Activated naive CD4-positive, alpha-beta T cell treated with anti-CD3 and anti-CD28 coated beads, Interleukin-2, amount 10 ng/mL, durations not matched to agents 7 days and 5 days (primary cell): ENCODE measurements at places on chromosomes 5 and 9.
A peak's percentile ranks its signal among the peaks of the same experiment; 100 is the strongest.

- no peak for DNase-seq
Observed at GRCh38 chr5:142191776-142192175, 83.2 kb downstream of the NDFIP1 start.

GRCh38 chr5:60514152-60514551 is 185.8 kb downstream of the DEPDC1B start:
- no peak for DNase-seq

DNA sequence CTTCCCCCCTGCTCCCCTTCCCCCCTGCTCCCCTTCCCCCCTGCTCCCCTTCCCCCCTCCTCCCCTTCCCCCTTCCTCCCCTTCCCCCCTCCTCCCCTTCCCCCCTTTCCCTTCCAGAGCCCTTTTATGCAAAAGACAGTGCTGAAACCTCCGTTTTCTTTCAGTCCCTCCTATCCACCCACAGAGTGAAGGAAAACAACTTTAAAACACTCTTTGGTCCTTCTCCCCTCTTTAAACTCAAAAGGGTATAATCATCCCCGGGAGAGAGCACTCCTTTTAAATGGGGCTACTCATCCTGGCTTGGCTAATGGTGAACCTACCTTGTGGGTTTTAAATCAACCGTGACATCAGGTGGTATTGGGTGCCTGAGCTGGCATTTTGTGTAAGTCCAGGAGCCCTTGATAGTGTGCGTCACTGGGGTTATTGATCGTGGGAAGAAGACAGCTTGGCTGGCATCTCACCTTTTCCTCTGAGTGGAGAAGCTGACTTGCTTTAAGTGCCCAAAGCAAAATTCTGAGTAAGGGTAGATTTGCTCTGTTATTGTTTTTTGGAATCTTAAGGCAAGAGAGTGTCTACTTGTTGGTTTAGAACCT is 2.7 kb downstream of the LARP1 start:
- DNase-seq: peak; percentile 31

GRCh38 chr9:16579872-16580432 is 290.5 kb downstream of the BNC2 start:
- no peak for DNase-seq

DNA sequence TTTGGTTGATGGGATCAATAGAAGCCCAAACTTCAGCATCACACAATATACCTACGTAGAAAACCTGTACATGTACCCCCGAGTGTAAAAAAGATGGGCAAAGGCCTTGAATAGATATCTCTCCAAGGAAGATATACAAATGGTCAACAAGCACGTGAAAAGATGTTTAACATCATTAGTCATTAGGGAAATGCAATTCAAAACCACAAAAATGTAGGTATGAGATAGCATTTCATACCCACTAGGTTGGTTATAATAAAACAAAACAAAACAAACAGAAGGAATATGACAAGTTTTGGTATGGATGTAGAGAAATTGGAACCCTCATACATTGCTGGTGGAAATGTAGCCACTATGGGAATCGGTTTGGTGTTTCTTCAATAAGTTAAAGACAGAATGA is 33.1 kb upstream of the PPARGC1B start:
- no peak for DNase-seq

DNA sequence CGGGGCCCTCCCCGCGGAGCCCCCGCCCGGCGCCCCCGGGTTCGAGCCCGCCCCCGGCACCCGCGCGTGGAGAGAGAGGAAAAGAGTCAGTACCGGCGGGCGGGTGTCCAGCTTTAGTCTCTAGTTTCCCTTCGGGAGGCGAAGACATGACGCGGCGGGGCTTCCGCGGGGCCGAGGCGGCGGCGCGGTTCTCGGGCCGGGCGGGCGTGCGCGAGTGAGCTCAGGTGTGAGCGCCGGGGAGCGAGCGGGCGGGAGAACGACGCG is 181 bp downstream of the DAP start:
- no peak for DNase-seq

DNA sequence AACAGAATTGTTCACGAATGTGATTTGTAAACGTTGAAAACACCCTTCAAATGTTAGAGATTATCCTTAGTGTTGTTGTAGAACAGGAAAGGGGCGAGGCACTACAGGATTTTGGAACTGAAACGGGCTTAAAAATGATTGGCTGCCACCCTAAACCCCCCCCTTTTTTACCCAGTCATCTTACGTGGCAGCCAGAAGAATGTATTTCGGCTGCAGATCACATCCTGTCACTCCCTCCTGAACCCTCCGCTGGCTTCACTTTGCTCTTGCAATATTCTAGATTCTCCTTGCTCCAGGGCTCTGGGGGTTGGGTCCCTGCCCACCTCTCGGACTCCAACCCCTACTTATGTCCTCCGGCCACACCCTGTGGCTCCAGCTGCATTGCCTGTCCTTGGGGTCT is 13.9 kb upstream of the UNC5A start:
- DNase-seq: no peak

GRCh38 chr9:27800159-27800558 is 226.9 kb upstream of the C9orf72 start:
- no peak for DNase-seq

- no peak for DNase-seq
Observed at GRCh38 chr5:154945695-154946301, 4.9 kb downstream of the MRPL22 start.

- DNase-seq: no peak
Observed at GRCh38 chr5:429453-430188, 13.4 kb upstream of the EXOC3 start.

- no peak for DNase-seq
Observed at GRCh38 chr9:121985792-121986494, 107.2 kb downstream of the TTLL11 start.

DNA sequence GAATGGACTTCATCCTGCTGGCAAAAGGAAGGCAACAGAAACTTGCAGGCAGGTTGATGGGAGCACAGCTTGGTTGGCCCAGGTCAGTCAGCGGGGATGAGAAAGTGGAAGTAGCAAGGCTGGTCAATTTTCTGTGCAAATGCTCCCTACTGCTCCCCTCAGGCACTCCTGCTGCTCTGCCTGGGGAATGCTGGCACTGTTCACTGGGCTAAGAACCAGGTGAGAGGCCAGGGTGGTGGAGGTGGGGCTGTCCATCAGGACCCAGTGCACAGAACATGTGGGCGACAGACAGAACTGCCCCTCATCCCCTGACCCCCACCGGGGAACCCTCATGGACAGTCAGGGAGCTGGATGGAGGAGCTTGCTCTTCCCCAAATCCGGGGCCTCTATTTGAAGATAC is 593.1 kb downstream of the IRX1 start:
- no peak for DNase-seq

GRCh38 chr9:77562019-77562748 is 85.9 kb downstream of the GNA14 start:
- DNase-seq: no peak

DNA sequence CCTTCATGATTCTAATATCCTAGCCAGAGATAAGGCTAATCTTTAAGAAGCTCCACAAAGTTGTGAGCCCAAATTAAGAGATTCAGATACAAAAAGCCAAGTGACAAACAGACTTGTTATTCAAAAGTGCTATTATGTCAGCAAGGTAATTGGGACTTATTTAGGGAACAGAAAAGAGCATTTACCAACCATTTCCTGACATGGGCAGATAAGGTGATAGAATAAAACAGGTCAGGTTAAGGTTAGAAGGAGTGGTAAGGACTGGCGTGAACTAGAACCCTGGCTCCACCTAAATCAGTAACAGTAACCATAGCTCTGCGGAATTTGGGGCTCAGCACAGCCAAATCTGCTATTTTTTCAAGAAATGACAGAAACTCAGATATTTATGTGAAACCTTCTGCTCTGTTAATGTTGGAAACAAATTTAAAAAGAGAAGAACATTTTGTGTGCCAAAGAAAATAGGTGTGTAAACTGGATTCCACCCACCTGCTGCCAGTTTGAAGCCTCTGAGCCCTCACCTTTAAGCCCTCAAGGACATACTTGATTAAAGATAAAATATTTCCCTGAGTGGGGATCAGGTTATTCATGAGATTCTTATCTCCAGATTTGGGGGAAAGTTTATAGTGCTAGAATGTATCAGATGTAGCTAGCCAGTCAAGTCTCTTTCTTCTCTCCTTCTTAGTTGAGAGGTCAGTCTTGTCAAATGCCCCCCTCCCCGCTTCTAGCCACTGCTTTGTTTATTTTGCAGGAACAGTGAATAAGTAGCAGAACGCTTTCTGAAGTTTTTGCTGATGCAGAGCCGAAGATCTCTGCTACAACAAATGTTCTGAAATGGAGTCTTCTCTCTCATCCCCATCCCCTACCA is 10.2 kb upstream of the ERMP1 start:
- DNase-seq: no peak

DNA sequence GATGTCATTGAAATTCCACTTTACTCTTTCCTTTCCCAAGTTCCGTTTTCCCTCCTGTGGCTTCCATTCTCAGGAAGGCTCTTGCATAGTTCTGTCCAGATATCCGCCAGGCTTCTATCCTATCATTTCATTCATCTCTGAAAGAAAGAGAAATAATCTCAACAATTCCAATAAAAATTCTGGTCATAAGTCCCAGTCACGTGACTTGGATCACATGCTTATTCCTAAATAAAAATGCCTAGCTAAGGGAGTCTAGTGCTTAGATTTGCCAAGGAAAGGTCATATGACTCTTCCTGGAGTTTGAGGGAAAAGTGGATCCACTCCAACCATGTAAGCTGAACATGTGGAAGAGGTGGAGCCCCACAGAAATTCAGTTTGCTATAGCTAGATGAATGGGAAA is 146.0 kb upstream of the PPP1R2B start:
- no peak for DNase-seq

GRCh38 chr5:159032656-159033350 is 66.9 kb downstream of the EBF1 start:
- DNase-seq: no peak

GRCh38 chr5:45017568-45017967 is 208.8 kb downstream of the MRPS30 start:
- no peak for DNase-seq

GRCh38 chr9:4829969-4830368 is 37.2 kb downstream of the RCL1 start:
- no peak for DNase-seq

- DNase-seq: peak; percentile 33
Observed at GRCh38 chr5:59768152-59769040, 125.1 kb downstream of the PDE4D start.

- DNase-seq: no peak
Observed at GRCh38 chr9:133390713-133391112, 14.5 kb downstream of the STKLD1 start.

DNA sequence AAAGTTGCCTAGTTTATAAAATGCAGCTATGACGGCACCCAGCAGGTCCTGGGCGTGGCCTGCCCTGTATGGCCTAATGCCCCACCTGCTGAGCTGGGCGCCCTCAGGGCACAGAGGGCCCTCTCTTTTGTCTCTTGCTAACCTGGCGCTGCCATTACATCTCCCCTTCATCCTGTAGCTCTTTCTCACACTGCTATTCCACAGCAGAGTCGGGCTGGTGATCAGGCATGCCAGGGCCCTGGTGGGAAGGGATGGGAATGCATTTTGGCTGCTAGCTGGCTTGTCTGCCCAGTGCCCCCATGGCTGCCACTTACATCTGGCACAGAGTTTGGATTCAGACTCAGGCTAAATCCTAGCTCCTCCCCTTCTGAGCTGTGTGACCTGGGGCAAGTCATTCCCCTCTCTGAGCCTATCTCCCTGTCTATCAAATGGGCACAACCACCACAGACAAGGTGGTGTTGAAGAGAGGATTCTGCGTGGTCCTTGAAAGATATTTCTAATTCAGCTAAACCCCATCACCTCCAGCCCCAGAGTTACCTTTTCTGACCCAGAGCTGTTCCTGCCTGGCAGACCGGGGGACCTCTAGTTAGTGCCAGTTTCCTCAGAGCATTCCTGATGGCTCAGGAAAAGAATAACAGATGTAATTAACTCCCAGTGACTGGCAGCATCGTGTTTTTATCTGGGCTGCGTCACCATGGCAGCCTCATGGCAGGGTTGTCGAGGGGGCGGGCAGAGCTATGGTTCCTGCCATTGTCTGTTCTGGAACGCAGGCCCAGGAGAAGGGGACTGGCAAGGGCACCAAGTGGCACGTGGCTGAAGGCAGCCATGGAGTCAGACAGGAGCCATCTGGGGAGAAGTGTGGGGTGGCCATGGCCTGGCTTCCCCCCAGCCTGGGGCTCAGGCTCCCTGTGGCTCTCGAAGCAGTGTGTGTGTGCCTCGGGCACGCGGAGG is 6.3 kb downstream of the PRR7 start:
- DNase-seq: no peak

DNA sequence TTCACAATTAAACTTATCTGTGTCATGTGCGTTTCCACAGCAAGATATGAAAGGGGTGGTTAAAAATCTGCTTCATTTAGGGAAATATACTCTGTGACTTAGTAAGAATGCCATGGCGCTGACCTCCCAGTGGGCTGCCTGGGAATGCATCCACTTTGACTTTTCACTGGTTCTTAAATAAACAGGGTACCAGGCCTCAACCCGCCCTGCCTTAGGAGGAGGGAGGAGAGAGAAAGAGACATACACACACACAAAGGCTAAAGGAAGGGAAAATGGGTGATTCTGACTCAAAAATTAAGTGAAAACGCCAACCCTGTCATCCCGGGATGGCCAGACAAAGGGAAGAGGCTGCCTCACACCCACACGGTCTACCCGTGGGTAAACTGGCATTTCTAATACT is 122.1 kb downstream of the EBF1 start:
- no peak for DNase-seq

DNA sequence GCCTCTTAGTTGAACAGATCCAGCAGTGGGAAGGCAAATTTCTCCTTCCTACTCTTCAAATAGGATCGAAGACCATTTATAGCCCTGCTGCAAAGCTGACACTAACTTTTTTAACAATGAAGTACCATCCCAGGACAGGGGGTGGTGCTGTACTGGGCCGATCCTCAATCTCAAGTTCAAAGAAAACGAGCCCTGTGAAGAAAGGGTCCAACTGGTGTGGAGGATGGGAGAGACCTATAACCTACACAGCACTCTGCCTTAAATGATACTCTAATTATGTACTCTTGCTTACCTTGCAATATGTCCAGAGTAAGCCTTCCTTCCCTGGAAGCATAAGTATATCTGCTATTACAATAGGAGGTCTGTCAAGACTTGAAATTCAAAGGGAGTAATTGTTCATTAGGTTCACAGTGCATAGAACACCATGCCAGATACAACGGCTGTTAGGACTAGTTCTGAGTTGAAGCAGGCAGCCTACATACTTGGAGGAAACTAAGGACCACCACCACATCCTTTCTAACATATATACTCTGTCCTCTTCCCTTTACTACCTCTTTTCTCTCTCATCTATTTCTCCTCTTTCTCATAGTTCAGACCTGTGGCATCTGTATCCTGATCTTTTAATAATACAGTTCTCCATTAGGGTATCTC is 6.2 kb downstream of the ETF1 start:
- DNase-seq: no peak

GRCh38 chr9:33129886-33130881 is 37.0 kb downstream of the B4GALT1 start:
- peak; percentile 21 for DNase-seq

- DNase-seq: no peak
Observed at GRCh38 chr5:68225188-68225910, 9.8 kb downstream of the PIK3R1 start.
